ENCODE measurements at places on chromosomes 5 and 9.

DNA sequence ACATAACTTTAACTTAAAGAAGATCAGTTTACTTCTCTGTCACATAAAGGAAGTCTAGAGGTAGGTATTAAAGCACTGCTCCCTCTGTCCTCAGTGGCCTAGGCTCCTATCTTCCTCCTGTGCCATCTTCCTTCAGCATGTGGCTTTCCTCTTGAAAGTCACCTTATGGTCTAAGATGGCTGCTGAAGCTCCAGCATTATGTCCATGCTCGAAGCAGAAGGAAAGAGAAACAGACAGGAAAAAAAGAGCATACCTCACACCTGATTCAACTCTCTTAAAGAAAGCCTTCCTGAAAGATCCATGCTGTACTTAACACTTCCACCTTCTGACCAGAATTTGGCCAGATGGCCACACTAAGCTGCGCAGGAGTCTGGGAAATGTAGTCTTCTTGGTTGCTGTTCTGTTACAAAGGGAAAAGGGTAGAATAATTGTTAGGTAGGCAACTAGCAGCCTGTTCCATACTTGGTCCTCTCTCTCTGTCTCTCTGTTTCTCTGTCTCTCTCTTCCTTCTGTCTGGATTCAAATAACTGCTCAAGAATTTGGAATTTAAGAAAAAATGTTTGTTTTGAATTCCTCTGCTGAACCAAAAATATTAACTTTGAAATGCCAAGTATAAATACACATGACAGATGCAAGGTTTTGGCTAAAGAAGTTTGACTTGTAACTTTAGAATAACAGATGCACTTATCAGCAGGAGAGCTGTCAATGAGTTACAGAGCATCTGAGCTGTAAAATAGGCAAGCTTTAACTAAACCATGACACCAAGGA, 16.0 kb downstream of the TMEM174 start:
- no peak for DNase-seq

DNA sequence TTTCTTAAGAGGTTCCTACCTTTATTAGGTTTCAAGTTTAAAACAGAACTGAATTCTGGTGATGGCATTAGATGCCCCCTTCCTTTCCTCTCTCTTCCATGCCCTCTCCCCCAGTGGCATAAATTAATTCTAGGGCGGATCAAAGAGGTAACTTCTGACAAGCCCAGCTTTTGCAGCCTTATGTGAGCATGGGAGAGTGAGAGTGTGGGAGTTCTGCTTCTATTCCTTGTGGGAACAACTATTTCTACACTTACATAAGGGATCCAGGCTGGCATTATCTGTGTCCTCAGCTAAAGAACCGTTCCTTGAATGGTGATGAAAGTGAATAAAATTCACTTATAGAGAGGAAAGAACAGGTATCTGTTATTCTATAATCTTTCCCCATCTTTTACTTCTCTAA, 437.6 kb downstream of the KIF4B start:
- no peak for DNase-seq

- no peak for DNase-seq
These were observed 115.8 kb downstream of the DPYSL3 start for GRCh38 chr5:147393874-147394672.

DNA sequence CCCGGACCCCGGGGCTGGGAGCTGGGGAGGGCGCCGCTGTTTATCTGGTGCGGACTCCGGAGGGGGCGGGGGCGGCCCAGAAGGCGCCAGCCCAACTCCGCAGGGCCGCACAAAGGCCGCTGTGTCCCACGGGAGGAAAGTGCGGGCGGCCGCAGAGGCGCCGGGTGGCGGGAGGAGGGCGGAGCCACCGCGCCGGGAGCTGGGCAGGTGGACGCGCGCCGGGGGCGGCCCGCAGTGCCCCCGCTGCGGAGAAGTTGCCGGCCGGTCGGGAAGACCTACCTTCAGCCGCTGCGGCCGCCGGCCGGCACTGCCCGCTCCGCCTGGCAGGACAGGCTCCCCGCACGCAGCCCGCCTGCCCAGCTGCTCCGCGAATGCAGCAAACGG, 43.6 kb downstream of the NACC2 start:
- DNase-seq: peak; percentile 71

- DNase-seq: no peak
These were observed 1.3 kb downstream of the ENC1 start for GRCh38 chr5:74638970-74639806.

DNA sequence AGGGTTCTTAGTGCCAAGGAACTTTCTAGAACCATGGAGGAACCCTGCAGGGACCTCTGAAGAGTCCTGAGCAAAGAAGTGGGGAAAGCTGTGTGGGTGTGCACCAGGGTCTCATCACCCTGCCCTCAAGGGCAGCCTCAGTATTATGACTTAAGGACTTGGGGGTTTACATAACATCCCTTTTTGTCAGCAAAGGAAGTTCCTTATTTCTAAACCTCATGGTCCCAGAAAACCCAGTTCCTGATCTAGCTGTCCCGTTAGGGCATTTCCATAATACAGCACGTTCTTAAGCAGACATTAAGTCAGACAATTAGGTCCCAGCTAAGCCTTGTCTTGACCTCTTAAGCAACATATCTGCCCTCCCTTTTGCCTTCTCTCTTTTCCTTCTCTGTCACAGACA, 57.3 kb downstream of the DAPK1 start:
- no peak for DNase-seq

DNA sequence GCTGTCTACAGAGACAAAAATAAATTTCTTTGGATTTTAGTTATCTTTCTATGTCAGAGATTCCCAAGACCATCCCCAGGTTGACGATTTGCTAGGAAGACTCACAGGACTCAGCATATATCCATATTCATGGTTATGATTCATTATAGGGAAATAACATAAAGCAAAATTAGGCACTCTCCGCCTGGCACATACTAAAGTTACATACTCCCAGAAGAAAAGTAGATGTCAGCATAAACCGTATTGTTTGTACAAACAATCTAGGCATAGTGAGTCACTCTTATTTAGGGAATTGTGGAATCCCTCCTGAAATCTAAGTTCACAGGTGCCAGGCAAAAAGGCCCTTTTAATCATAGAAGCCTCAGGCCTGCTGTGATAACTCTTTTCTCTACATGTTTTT, 62.9 kb downstream of the INSL6 start:
- no peak for DNase-seq

- DNase-seq: no peak
These were observed 102.5 kb upstream of the FCN2 start for GRCh38 chr9:134778156-134778555.

DNA sequence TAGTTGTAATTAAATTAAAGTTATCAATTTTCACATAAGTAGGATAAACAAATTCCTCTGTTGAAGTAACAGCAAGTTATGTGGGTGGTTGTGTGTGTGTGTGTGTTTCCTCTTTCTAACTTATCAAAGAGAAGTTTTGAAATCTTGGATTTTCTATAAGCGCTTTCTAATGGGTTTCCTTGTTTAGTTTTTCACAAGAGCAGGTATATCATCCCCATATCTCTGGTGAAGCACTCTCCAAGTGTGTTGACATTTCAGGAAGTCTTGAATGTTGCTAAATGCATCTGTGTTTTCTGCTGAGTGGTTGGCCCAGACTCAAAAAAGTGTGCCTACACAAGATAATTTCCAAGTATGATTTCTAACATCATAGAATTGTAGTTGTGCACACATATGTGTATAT, 43.3 kb downstream of the PRDM6 start:
- DNase-seq: no peak

DNA sequence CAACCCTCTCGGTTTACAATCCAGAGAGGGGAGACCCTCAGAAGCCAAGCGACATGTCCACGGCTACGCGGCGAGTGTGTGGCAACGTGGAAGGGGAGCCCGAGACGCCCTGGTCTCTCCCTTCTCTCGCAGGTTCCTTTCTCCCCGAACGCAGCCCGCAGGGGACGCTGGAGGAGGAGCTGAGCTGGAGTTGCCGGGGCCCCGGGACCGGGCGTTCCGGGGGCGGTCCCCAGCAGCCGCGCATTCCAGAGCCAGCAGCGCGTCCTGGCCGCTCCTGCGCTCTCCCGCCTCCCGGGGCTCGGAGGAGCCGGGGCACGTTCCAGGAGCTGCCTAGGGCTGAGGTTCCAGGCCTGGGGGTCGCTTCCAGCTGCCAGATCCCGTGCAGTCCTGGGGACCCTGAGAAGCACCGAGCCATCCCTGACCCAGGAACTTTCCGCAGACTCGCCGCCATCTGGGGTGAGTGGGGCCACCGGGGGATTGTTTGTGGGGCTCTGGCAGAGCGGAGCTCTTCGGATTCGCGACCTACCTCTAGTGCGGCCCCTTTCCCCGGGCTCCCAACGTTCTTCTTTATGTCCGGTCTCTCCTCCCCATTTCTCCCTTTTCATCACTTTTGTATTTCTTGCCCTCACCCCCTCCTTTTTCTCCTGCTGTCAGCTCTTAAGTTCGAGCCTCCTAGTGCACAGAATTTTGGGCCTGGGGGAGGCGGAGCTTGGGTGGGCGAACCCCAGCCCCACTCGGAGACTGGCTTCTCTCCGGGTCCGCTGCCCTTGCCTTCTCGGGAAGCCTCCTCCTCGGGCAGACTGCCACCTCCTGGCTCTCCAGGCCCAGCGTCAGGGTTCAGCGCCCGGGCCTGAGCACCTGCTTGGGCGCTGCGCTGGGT, at the start of gene SMIM3:
TSS of gene SMIM3 (plus strand) at position 241 of the 880 bp plus-strand sequence. CDS start 16,684 bp downstream, outside the sequence.
- DNase-seq: peak; percentile 91

- no peak for DNase-seq
These were observed 361.3 kb downstream of the PTPRD start for GRCh38 chr9:10251490-10251889.

All from ecto neural progenitor cell (in vitro differentiated cells).